ENCODE measurements at places on chromosomes 6 and 20. TPM values are rescaled to one million over a fixed set of nuclear protein-coding genes. Genes with fewer than 3 reads are reported as not detected.

GRCh38 chr6:14595751-14596150 lies 478.2 kb downstream of the CD83 start:
- DNase-seq, result no peak

GRCh38 chr6:119966484-119966883 lies 616.9 kb upstream of the MAN1A1 start:
- peak; percentile 33 for DNase-seq

- DNase-seq, result no peak
Observed at GRCh38 chr6:39084506-39084905, 30.5 kb downstream of the SAYSD1 start.

- no peak for DNase-seq
Observed at GRCh38 chr6:113326781-113327180, 530.4 kb upstream of the MARCKS start.

DNA sequence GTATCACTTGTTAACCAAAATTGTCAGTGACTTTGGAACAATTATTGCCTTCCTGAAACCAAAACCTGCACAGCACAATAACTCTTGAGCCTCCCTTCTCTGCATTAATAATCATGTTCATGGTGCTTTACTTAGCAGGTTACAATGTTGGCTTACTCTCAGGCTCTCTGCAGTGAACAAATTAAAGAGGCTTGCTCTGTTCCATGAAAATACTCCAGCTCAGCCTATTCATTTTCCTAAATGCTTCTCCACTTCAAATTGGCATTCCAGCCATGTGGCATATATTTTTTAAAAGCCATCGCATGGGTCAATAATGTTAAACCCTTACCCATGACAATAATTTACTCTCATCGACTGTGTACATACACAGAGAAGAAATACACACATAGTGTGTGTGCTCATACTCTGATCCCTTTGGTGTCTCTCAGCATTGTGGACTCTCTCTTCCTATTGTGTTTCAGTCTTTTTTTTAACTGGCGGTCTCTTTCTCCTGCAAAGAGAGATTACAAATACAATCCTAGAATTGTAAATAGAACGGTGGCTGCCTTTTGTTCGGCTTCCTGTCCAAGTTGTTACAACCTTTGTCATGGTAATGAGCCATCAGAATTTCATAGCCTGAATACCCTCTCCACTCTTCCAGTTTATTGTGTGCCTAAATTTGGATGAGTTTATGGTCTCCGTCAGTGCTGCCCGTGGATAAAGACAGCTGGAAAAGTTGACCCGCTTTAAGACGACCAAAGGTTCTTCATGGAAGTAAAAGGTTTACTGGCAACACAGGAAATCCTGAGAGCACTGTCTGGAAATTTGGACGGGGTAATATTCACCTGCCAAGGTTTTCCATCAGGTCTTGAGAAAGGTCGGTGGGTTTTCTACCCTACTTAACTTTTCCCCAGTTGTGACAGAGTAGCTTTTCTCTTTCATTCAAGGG lies 263.6 kb downstream of the CD83 start:
- DNase-seq, result no peak

GRCh38 chr6:161411265-161411944 lies 137.5 kb upstream of the AGPAT4 start:
- no peak for DNase-seq

DNA sequence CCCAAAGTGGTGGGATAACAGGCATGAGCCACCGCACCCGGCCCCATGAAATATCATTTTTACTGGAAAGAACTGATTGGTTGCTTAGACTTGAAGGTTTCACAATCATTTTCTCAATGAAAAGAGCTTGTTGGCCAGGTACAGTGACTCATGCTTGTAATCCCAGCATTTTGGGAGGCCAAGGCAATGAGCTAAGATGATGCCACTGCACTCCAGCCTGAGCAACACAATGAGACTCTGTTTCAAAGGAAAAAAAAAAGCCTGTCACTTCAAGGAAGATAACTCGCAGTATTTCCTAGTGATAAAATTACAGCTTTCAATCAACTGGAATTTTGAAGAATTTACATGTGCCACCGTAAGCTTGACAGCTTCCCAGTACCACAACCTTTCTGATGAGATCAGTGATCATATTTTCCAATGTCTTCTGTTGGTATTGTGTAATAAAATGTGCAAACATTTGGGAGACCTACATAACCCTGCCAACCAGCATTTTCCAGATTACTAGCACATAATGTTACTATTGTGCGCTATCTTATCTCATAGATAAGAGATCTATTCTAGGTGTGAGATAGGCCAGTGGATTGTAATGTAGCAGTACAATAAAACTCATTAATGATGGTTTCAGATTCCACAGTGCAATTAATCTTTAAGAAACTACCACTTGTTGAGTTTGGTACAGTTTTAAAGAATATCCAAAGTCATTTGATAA lies 7.2 kb downstream of the PNLDC1 start:
- DNase-seq, result no peak

- DNase-seq, result no peak
Observed at GRCh38 chr6:98828941-98829411, 5.4 kb upstream of the POU3F2 start.

GRCh38 chr6:159595173-159595572 lies 97.9 kb downstream of the SOD2 start:
- no peak for DNase-seq

GRCh38 chr6:15331629-15332251 lies 85.9 kb downstream of the JARID2 start:
- no peak for DNase-seq

DNA sequence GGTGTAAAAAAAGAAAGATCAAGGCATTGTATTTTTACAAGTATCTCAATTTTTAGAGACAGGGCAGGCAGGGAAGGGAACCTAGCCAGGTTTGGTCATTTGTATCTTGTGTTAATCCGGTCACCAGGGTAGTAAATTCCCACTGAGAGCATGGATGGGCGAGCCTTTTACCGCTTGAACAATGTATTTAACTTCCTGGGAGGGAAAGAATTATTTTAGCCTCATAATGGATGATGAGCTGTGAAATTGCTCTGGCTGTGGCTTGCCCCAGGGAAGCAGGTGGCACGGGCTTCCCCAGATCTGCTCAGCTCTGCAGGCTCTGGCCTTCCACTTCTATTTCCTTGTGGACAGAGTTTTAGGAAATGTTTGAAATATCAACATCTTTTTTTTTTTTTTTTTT lies 72.9 kb downstream of the TOX2 start:
- DNase-seq, result no peak

DNA sequence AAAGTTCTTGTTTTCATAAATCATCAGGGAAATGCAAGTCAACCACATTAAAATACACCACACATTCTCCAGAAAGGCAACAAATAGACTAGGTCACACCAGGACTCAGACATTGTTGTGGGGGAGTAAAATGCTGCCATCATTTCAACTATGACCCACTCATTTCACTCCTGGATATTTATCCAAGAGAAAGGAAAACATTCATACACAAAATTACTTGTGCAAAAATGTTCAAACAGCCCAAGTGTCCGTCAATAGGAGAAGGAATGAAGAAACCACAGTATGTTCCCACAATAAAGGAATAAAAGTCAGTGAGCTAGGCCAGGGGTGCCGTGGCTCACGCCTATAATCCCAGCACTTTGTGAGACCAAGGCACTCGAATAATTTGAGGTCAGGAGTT lies 81.5 kb upstream of the QKI start:
- DNase-seq, result no peak

GRCh38 chr6:156457601-156458000 lies 319.6 kb upstream of the ARID1B start:
- no peak for DNase-seq

GRCh38 chr6:5997420-5997987 lies 9.2 kb downstream of the NRN1 start:
- DNase-seq, result peak; percentile 67

DNA sequence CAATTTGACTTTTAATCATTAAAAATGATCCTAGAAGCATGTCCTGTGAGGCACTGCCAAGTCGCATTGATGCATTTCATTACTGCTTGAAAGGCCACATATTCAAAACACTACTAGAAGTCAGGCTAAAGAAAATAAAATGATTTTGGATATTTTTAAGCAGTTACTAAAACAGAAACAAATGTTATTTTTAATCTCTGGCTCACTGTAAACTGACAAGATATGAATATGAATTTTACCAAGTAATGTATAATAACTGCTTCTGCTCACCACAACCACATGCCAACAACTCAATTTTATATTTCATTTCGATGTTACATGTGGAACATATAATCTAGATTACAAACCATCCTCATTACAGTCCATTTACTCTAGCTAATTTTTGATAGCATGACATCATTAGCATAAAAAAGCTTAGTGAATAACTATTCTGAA lies 90.6 kb downstream of the ATXN1 start:
- no peak for DNase-seq

DNA sequence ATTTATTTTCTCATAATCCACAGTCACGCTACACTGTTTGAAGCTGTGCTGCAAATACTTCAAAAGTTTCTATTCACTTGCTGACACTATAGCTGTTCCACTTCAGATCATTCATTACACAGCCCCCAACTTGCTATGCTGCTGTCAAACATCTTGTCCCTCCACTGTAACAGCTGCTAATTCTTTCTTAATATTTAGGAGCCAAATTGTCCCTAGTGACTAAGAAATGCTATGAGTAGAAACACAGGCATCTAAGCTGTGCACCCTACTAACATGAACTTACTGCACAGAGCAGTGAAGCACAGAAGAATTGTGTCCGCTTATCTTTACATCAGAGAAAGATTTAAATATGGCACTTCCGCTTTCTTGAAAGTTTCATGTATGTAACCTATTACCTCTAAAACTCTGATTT lies 91.3 kb downstream of the PDE10A start:
- no peak for DNase-seq

DNA sequence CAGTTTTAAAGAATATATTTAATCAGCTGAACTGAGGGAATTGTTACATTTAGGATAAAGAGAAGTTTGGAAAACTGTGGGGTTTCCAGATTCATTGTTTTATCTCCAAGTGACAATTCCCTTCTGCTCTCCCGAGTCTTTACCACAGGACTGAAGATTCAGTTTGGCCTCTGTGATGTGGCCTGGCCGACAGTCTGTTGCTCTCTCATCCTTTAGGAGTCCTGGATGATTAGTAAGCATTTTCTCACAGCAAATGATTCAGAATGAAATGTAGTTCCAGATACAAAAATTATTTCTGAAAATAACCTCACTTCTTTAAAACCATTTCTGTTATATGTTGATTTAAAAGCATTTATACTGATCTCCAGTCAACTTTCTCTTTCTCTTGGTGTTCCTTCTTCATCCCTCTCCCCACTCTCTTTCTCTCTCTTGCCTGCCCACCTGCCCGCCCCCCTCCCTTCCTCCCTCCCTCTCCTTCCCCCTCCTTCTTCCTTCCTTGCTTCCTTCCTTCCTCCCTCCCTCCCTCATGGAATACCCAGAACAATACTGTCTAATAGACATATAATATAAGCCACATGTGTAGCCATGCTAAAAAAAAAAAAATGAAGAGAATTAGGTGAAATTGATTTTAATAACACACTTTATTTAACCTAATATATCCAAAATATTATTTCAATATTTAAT lies 254.9 kb downstream of the PRL start:
- no peak for DNase-seq

DNA sequence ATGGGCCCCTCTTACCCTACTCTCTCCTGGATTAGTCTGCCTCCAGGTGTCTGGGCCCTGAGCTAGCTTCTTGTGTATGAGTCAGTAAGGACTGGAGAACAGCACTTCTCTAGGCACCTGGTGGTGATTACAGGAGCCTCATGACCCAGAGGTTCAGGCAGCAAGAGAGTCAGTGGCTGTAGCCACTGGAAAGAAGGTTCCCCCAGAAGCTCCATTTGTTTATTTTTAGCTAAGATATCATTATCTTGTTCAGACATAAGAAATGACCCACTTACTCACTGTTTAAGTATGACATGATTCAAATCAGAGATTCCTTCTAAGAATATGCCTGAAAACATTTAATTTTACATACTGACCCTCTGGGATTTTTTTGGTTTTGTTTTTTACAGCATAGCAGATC lies 23.6 kb upstream of the SLC4A11 start:
- no peak for DNase-seq

GRCh38 chr6:2514965-2515543 lies 235.7 kb downstream of the MYLK4 start:
- DNase-seq, result no peak

DNA sequence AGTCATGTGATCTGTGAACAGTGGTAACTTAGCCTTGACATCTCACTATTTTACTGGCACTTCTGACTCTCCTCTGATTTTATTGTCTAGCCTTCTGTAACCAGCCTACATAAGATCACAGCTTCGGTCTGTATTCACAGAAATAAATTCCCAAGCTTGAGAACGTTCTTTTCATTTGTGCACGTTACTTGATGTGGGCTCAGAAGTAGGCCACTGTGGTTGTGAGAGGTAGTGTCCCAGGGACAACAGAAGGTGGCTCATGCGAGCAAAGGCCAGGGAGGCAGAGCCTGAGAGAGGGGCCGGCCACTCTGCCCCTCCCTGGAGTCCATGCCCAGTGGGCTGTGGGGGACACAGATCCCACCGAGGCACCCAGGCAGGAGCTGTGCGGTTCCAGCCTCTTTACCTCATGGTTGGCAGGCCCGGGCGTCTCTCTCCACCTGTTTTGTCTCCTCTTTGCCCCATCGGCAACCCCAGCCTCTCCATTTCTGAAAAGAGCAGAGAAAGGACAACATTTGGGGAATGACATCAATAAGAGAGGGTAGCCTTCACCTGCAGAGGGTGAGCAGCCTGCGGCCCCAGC lies 207.5 kb upstream of the CST7 start:
- no peak for DNase-seq

DNA sequence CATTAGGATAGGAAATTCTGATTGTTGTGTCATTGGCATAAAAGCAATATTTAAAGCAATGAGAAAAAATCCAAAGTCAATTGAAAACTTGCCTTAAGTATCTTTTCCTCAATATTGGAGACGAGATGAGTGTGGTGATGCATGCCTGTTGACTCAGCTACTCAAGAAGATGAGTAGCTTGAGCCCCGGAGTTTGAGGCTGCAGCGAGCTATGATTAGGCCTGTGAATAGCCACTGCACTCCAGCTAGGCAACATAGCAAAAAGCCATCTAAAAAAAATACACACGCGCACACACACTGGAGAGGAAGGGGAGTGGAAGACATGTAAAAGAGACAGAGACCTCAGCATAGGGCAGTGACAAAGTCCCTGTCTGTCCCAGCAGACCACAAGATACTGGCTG lies 9.7 kb upstream of the MARCKS start:
- DNase-seq, result no peak

GRCh38 chr6:98974309-98974708 lies 26.6 kb upstream of the FBXL4 start:
- no peak for DNase-seq

GRCh38 chr6:41658636-41659035 lies 20.4 kb downstream of the MDFI start:
- no peak for DNase-seq

GRCh38 chr6:89198235-89198634 lies 18.9 kb downstream of the GABRR1 start:
- no peak for DNase-seq

Gene HELZ2
- total RNA-seq, result 128 TPM

Gene PLCB4
- total RNA-seq, result not detected

Gene MOXD1
- total RNA-seq, result not detected

Gene PGC
- not detected for total RNA-seq

Gene GRM4
- total RNA-seq, result 0.44 TPM

Gene WFDC5
- total RNA-seq, result not detected

Gene LTB
- 426 TPM for total RNA-seq

Gene FRMD1
- total RNA-seq, result not detected

Gene SLC22A7
- not detected for total RNA-seq

Gene MAS1
- total RNA-seq, result not detected

Gene OPRM1
- not detected for total RNA-seq

Gene ASIP
- total RNA-seq, result not detected
